Activated naive CD4-positive, alpha-beta T cell (primary cell): ENCODE measurements at places on chromosomes 11 and 22.

GRCh38 chr11:20374741-20375300 lies 11.3 kb downstream of the HTATIP2 start:
- DNase-seq, result no peak

- no peak for DNase-seq
Measured at GRCh38 chr22:40432625-40433024, 62.2 kb downstream of the SGSM3 start.

DNA sequence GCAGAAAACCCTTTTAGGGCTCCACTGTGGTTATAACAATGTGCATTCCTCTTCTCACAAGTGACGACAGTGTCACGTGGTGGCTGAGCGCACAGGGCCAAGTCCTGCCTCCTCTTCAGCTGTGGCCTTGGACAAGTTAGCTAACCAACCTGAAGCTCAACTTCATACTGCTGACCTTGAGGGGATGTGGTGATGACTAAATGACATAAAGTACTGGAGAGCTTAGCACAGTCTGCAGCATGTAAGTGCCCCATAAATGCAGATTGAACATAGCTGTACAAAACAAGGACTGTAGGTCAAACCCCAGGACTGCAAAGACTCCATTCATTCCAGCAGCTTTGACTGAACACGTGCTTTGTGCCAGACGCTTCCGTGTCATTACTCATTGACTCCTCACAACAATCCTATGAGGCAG lies 20.1 kb upstream of the MRGPRX2 start:
- no peak for DNase-seq

DNA sequence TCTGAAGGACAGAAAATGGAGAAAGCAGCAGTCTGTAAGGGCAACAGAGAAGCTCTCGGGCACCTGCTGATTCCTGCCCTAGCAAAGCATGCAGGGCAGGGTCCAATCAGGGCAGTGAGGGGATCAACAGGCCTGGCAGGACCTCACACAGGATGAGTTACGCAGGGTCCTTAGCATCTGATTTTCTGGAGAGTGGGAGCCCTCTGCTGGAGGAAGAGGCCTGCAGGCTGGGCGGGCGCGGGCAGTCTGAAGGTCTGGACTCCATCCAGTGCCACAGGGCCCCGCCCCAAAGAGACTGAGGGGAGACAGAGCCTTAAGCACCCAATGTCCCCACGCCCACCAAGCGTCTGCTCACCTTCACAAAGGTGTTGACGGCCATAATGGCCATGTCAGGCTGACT lies 28.9 kb downstream of the AP1B1 start:
- DNase-seq, result no peak

DNA sequence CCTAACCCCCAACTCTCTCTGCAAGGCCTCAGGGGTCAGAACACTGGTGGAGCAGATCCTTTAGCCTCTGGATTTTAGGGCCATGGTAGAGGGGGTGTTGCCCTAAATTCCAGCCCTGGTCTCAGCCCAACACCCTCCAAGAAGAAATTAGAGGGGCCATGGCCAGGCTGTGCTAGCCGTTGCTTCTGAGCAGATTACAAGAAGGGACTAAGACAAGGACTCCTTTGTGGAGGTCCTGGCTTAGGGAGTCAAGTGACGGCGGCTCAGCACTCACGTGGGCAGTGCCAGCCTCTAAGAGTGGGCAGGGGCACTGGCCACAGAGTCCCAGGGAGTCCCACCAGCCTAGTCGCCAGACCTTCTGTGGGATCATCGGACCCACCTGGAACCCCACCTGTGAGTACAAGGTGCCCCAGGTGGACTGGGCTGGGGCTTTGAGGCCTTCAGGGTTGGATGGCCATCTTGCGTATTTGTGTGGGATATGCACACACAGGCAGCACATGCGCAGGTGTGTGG lies at the start of gene BEST1:
BEST1 (plus strand) TSS at position 317 of the 513 bp plus-strand sequence. CDS start 1,456 bp downstream, outside the sequence.
- DNase-seq, result no peak
